A549 treated with CpdA at 1 μM for 4 hours (cell line): ENCODE measurements at places on chromosomes 6 and 20. TPM values are rescaled to one million over a fixed set of nuclear protein-coding genes. Genes with fewer than 3 reads are reported as not detected.

Gene HCRTR2
- total RNA-seq, result not detected in 5 replicates

Gene HRH3
- not detected in 5 replicates for total RNA-seq

Gene ADAM33
- total RNA-seq, result 0.05 to 0.06 TPM in 2 of 5 replicates, not detected in the others

Gene PPDPF
- total RNA-seq, result 277 to 347 TPM (median 317 TPM) in 5 replicates

Gene MCM3
- 76.0 to 89.2 TPM (median 84.9 TPM) in 5 replicates for total RNA-seq

Gene NHLRC1
- total RNA-seq, result 1.5 to 2.2 TPM (median 1.8 TPM) in 5 replicates

Gene PMEPA1
- total RNA-seq, result 212 to 493 TPM (median 420 TPM) in 5 replicates
